NCI-H1105 treated with DMSO at 0.1 percent for 48 hours (cell line): ENCODE measurements at places on chromosomes 7 and 10.

GRCh38 chr10:87664276-87664701 lies 4.6 kb downstream of the PAPSS2 start:
- DNase-seq, result no peak

DNA sequence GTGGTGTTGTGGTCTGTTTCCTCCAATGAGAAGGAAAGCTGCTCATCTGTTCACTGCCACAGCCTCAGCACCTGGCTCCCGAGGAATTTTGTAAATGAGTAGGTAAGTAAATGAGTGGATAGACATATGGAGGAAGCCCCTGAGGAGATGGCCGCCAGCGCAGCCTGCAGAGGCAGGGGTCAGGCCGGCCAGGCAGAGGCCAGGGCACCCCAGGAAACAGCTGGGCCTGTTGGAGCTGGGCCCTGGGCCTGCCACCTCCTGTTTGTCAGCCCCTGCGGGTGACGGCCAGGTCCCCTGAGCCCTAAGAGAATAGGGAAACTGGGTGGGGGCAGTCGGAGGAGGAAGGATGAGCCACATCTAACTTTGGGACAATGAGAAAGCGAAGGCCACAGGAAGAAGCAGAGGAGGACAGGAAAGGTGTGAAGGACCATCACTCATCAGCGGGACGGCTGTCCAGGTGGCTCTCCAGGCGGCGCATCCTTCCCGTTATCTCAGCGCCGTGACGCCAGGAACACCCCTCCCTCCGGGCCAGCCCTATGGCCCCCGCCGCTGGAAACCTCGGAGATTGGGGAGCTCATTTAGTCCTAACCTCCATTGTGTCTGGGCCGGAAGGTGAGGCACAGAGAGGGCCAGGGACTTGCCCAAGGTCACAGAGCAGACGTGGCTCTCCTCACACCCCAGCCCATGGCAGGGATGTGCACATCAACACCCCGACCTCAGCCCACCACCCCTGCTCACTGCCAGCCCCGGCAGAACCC lies 142.3 kb upstream of the UNC5B start:
- DNase-seq, result no peak

GRCh38 chr10:101993651-101994200 lies 62.2 kb downstream of the ARMH3 start:
- no peak for DNase-seq

GRCh38 chr7:50513166-50513871 lies 51.9 kb downstream of the DDC start:
- DNase-seq, result no peak

DNA sequence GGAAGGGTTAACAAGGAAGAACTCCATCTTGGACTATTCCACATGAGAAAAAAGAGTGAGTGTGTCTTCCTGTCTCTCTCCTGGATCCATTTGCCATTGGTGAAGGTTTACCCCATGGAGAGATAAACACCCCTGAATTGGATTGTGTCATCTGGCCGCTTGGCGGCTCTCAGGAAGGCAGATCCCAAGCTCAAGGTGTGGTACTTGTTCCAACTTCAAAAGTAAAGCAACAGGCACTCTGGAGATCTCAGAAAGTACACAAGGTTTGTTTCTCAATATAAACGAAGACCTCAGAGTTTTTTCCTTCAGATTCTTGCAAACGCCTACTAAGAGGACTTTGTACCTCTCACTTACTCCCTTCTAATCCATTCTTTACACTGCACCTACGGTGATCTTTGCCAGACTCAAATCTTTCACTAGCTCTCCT lies 116.7 kb downstream of the REEP3 start:
- DNase-seq, result no peak

DNA sequence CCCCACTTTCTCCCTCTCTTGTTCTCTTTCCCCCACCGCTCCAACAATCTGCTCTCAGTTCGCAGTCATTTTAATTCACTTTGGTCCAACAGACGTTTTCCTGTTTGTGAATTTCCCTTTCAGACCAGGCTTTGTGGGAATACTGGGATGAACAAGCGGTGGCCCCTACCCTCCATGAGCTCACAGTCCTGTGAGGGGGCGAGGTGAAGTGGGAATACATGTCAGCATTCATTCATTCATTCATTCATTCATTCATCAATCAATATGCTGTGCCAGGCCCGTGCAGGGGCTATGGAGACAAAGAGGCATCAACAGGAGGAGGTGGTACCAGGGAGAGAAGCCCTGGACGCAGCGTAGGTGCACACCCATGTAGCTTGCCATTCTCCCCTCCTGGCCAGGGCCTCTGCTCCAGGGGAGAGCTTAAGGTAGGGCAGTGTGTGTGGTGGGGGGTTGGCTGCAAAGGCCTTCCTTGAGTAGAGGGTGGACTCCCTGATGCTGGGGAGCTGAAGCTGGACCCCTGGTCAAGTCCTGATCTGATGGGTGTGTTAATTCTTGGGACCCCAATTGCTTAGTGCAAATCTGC lies 16.1 kb downstream of the PRF1 start:
- no peak for DNase-seq

GRCh38 chr7:147012666-147013065 lies 896.1 kb downstream of the CNTNAP2 start:
- DNase-seq, result no peak

DNA sequence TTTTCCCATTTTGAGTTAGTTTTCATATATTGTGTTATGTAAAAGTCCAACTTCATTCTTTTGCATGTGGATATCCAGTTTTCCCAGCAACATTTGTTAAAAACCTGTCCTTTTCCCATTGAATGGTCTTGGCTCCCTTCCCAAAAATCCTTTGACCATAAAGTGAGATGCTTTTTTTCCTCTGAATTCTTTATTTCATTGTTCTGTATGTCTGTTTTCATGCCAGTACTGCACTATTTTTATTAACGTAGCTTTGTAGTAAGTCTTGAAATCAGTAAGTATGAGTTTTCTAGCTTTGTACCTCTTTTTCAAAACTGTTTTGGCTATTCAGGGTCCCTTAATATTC lies 20.0 kb downstream of the C1GALT1 start:
- DNase-seq, result no peak

DNA sequence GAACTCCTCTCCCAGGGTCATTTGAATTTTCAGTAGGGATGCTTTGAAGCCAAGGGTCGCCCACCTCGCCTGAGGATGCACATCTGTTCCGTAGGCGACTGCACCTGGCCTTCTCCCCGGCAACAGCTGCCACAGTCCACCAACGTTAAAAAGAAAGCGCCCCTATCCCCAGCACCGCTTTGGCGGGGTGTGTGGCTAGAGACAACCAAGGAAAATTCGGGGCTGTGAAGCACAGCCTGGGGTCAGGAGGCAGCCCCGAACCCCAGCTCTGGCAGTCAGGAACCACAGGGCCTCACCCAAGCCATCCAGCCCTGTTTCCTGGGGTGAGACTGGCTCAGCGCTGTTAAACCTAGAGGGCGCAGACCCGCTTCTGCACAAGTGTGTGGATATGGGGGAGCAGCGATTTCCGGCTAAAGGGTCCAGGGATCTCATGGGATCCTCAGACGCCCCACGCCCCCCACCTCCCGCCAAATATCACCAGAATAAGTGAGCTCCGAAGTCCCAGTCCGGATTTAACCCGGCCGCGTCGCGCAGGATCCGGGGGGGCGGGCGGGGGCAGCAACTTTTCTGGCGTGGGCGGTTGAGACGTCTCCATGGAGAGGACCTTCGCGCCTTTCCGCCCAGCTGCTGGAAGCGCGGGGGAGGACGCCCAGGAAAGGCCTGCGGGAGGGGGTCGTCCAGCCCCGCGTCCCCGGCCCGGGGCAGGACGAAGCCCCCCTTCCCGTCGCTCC lies 822 bp downstream of the ZC3HAV1L start:
- DNase-seq, result peak; percentile 33

- DNase-seq, result no peak
Measured at GRCh38 chr7:47658886-47659635, 77.2 kb upstream of the TNS3 start.
